HT1080 (cell line): ENCODE measurements at places on chromosomes 5 and 9. TPM values are rescaled to one million over a fixed set of nuclear protein-coding genes. Genes with fewer than 3 reads are reported as not detected.

The ARSB gene
- 9.9 and 11.7 TPM in 2 replicates for total RNA-seq

The ITK gene
- not detected in 2 replicates for total RNA-seq

The SMIM33 gene
- total RNA-seq: not detected in 2 replicates

The TAF1L gene
- not detected in 2 replicates for total RNA-seq

The LCN15 gene
- not detected in 2 replicates for total RNA-seq

The NREP gene
- 12.0 and 14.0 TPM in 2 replicates for total RNA-seq

The SLC12A2 gene
- total RNA-seq: 13.8 and 14.9 TPM in 2 replicates

The C5orf52 gene
- total RNA-seq: not detected in 2 replicates

DNA sequence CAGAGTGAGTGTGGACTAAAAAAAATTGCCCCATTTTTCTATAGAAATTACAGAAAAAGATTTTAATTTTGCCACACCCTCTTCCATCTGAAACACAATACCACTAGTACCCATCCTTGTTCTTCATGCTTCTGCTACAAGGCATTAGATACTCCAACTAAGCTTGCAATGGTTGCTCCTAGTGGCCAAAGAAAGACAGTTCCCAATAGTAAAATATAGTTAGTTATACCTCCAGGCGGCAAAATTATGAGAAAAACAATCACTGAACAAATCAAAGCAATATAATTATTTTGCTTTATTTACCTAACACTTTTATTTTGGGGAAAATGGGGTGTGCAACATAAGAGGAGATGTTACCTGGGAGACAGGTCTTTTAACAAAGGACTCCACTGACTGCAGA lies 101.2 kb downstream of the RAPGEF6 start:
- no peak for DNase-seq

DNA sequence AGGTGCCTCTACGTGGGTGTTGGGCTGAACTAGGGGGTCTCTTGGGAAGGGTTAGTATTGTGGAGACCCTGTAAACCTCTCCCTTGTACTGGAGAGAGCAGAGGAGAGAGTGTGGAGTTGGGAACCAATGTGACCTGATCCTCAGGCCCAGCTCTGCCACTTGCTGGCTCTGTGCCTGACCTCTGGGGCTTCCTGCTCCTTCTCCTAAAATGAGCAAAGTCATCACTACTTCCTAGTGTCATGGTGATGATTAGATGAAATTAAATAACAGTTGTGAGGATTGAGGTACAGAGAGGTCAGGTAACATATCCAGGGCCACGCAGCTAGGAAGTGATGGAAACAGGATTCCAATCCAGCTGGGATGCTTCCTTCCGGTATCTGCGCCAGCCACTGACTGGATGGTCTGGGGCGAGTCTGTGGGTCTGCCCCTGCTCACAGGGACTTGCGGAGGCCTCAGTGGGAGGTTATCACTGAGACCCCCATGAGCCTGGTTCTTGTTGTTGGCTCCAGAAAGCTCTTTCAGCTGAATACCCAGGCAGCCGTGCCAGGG lies 9.2 kb downstream of the GALNT10 start:
- DNase-seq: no peak

DNA sequence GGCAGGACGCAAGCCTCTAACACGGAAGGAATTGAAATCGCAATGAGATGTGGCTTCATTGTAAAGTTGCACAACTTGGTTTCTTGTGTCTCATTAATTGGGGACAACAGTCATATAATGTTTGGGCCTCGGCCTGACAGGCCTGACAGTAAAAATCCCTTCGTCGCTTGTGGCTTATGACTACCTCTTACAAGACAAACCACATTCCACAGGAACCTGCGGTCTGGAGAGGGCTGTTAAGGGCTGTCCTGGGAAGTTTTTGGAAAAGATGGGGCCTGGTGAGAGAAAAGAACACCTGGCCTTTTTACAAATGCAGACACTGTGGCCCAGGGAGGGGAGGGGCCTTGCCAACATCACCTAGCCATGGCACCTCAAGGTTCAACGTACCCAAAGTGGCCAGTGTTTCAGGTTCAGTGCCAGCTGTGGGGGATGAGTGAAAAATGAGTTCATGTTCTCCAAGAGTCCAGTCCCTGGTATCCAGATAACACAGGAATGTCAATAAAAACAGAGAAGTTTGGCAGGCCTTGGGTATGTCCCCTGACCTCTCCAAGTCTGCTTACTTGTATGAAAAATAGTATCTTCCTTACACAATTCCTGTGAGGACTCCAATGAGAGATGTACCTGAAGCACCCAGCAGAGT lies 22.2 kb downstream of the SHB start:
- peak; percentile 85 for DNase-seq

DNA sequence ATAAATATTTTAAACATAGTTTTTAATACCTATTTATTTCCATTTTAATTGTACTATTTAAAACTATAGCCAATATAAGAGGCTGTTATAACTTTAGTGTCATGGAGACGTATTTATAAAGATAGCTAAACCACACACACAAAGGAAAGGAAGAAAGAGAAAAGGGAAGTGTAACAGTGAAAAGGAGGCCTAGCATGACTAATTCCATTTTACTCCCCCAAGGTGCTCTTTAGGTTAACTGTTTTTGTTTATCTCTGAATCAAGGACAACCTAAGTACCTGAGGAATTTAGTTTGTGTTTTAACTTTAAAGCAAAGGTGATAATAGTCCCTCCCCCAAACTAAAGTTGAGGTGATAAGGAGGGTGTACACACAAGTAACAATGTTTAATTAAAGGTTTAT lies 1188.9 kb upstream of the C9orf72 start:
- no peak for DNase-seq

DNA sequence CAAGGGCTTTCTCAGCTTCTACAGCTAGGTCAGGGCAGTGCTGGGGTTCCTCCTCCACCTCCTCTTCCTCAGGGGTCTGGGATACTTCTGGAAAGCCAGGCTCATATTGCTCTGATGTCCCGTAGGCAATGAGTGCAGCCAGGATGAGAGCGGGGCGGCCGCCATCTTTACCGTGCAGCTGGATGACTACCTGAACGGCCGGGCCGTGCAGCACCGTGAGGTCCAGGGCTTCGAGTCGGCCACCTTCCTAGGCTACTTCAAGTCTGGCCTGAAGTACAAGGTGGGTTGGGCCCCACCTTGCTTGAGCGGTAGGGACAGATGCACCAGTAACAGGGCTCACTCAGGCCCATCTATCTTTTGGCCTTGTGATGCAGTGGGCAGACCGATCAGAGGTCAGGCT lies 34.8 kb downstream of the GSN start:
- DNase-seq: no peak

DNA sequence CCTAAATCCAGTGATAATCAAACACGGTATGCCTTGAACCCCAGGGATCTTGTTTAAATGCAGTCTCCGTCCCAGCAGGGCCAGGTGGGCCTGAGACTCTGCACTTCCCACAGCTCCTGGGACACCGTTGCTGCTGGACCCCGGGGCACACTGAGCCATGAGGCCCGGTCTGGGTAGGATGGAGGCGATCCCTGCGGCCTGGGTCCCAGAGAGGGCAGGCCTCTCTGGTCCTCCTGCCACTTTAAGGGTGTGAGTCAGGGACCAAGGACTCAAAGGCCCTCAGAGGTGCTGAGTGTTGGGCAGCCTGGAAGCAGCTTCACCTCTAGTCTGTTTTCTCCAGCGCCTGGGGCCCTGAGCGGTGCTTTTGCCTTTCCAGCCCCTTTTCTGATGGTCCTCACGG lies 34.1 kb upstream of the SLC9A3 start:
- DNase-seq: no peak

GRCh38 chr5:91777671-91778070 lies 394.6 kb upstream of the ARRDC3 start:
- DNase-seq: no peak

GRCh38 chr5:102048940-102049339 lies 247.1 kb downstream of the SLCO4C1 start:
- DNase-seq: no peak
